Fibroblast of pulmonary artery (primary cell): ENCODE measurements at places on chromosomes 3 and 15.

DNA sequence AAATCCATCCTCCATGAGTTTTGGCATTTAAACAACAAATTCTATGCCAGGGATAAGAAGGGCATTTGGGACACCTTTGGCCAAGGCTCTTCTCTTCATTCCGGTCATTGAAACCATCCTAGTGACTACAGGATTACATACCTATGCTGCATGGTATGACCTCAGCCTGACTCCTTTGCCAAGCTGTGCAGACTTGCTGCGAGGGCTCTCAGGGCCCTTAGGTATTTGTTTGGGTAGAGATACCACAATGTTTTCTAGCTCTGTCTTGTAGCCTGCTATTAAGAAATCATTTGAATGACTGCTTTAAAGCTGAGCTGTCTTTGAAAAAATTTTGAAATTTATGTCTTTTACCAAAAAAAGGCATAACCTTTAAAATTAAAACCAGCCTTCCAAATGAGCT is 749.8 kb upstream of the SGO1 start:
- DNase-seq = no peak

- no peak for DNase-seq
These were observed 185.8 kb upstream of the UBE3A start for GRCh38 chr15:25624504-25625177.

- no peak for DNase-seq
These were observed 129.1 kb upstream of the MEF2A start for GRCh38 chr15:99436542-99437314.

DNA sequence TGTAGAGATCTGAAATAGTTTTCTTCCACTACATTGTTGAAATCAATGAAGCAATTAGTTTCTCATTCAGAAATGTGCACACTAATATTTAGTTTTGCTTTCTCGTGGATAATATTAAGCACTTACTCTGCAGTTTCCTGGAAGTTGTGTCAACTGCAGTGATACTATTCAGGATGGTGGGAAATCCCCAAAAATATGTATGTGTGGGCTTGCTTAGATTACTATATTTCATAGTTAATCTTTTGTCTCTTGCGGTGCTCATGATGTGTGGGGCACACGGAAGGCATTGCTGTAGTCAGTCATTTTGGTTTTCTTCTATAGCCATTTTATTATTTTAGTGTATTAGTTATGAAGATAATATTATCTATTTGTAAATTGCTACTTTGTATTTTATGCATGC is 19.7 kb downstream of the RAB11A start:
- DNase-seq = no peak

- no peak for DNase-seq
These were observed 38.4 kb downstream of the CFAP100 start for GRCh38 chr3:126433105-126433430.

GRCh38 chr15:101501703-101502373 is 12.3 kb upstream of the PCSK6 start:
- peak; percentile 33 for DNase-seq

GRCh38 chr3:43004282-43004681 is 25.2 kb downstream of the GASK1A start:
- DNase-seq = peak; percentile 23

- no peak for DNase-seq
These were observed 75.5 kb downstream of the TOP2B start for GRCh38 chr3:25589104-25589782.

GRCh38 chr15:83733206-83733605 is 79.3 kb downstream of the ADAMTSL3 start:
- DNase-seq = peak; percentile 74
